ENCODE measurements at places on chromosomes 2 and 18.

DNA sequence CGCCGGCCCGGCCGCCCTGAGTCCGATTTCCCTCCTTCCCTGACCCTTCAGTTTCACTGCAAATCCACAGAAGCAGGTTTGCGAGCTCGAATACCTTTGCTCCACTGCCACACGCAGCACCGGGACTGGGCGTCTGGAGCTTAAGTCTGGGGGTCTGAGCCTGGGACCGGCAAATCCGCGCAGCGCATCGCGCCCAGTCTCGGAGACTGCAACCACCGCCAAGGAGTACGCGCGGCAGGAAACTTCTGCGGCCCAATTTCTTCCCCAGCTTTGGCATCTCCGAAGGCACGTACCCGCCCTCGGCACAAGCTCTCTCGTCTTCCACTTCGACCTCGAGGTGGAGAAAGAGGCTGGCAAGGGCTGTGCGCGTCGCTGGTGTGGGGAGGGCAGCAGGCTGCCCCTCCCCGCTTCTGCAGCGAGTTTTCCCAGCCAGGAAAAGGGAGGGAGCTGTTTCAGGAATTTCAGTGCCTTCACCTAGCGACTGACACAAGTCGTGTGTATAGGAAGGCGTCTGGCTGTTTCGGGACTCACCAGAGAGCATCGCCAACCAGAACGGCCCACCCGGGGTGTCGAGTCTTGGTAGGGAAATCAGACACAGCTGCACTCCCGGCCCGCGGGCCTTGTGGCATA is 4.6 kb downstream of the SIX2 start:
- DNase-seq: no peak

DNA sequence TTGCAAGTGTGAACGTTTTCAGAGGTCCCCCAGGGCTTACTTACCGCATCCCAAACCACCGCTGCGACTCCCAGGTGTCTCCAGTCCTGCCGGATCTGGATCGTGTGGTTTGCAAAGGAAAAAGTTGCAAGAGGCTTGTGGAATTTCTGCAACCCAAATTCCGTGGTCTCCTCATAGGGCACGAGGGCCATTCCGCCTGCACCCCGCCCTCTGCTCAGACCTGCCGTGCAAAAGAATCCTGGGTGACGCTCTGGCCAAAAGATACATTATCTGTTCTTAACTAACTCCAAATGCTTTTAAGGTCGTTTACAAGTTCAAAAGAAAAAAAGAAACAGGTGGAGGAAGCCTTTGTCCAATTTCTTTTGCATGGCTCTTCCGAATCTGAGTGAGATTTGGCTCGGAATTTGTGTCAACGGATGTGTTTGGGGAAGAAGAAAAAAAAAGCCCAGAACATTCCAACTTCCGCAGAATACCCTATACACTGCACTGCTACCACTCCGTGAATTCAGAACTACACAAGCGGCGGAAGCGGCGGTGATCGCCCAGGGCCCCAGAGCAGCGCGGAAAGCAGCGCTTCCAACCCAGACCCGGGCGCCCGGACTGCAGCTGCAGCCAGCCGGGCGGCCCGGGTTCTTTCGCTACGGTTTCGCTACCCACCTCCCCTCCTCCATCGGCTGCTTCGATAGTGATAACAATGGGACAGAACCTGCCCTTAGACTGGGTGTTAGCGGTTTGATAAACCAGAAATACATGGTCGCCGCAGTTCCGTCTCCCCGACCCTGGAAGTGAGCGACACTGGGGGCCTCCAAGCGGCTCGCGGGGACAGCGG is 795 bp downstream of the METTL21A start:
- DNase-seq: peak; percentile 66

GRCh38 chr2:13030606-13031005 is 313.9 kb downstream of the TRIB2 start:
- no peak for DNase-seq

- no peak for DNase-seq
Measured at GRCh38 chr2:163637871-163638270, 97.9 kb downstream of the FIGN start.

DNA sequence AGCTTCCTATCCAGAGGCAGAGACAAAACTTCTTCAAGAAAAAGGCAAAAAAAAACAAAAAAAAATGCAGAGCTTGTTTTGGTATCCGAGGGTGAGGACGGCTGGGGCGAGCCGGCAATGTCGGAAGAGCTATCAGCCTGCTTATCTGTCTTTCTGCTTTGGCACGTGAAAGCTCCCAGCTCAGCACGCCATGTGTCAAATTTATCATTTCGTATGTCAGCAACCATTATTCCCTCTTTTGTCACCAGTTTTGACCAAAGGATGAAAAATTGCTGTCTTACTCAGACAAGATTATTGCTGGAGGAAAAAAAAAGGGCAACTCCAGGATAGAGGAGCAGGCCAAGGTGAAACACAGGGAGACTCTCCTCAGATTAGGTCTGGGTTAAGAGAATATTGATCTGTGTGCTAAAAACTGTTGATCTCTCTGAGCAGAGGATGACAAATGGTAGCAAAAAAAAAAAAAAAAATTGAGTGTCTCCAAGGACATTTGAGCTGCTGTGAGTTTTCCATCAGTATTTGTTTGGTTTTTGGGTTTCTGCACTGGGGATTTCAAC is 532.0 kb upstream of the POU3F3 start:
- no peak for DNase-seq

- DNase-seq: peak; percentile 57
Measured at GRCh38 chr2:55771612-55772011, 78.0 kb upstream of the PNPT1 start.

GRCh38 chr2:28403370-28403956 is 10.8 kb downstream of the FOSL2 start:
- no peak for DNase-seq

DNA sequence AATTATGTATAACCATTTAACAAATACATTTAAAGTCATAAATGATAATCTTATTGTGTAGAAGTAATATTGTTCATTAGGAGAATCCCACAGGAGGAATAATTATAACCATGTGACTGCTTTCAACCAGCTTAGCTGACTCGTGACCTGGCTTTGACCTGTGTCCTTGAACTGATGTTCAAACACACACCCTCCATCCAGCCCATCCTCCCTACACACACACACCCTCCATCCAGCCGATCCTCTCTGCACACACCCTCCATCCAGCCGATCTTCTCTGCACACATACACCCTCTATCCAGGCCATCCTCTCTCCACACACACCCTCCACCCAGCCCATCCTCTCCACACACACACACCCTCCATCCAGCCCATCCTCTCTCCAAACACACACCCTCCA is 83.5 kb downstream of the EIPR1 start:
- no peak for DNase-seq

GRCh38 chr18:78778651-78779050 is 201.0 kb upstream of the SALL3 start:
- no peak for DNase-seq

GRCh38 chr2:172582656-172583055 is 26.8 kb downstream of the PDK1 start:
- DNase-seq: no peak

GRCh38 chr2:170227951-170228350 is 50.0 kb downstream of the MYO3B start:
- no peak for DNase-seq

DNA sequence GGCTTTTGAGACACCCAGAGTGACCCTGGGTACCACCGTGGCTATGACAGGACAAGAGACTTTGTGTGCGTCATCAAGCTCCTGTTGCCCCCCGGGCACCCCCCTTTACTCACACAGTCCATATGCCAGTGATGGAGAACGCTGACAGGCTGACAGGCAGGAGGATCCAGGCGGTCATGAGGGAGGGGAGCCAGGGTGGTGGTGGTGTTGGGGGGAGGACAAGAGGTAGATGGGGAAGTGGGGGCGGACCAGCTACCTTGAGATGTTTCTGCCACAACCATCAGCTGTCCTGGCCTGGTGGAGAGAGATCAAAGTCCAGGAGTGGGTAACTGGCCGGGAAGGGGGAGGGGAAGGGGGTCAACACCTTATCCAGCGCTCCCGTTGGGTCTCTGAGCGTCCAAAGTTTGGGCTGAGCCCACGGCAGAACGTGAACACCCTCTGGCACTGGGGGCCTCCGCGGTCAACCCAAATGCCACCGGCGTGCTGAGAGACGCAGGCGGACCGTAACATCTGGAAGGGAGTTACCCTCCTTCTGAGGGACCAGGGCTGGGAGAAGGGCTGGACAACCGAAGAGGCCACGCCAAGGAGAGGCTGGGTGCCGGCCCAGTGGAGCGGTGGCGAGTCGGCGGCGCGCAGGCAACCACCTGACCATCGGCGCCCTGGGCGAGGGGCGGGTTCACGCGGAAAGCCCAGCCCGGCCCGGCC is 575 bp downstream of the TMEM150A start:
- peak; percentile 16 for DNase-seq

DNA sequence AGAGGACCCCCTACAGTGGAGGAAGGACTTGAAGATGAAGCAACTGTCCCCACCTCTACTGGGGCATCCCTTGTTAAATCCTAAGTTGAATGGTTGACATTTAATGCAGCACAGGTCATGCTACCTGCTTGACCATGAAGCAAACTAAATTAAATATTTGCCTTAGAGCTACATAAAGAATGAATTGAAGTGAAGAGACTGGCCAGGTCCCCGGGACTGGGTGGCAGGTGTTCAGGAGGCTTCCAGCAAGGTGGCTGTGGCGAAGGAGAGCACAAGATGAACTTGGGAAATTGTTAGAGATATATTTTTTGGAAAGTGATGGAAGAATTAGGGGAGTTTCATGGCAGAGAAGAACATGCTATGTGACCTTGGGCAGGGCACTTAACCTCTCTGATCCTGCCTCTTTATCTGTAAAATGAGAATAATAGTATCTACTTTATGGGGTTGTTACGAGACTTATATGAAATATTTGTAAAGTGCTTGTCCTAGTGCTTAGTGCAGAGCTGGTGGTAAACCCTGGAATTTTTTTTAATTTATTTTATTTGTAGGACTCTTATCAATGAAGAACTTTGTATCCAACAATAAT is 37.3 kb downstream of the EFR3B start:
- no peak for DNase-seq

DNA sequence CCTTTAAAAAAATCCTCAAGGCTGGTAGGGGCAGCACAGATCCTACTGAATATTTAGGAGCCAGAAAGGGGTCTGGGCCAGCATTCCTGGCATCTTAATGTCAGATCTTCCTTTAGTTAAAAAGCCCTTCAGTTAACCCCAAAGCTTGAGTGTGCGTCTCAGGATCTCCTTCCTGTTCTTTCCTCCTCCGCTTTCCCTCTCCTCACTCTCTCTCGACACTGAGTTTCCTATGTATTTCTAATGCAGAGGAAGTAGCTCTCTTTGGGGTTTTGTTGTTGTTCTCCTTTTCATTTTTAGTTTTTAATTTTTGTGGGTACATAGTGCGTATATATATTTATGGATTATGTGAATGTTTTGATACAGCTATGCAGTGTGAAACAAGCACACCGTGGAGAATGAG is 109.9 kb upstream of the COPS8 start:
- DNase-seq: no peak

DNA sequence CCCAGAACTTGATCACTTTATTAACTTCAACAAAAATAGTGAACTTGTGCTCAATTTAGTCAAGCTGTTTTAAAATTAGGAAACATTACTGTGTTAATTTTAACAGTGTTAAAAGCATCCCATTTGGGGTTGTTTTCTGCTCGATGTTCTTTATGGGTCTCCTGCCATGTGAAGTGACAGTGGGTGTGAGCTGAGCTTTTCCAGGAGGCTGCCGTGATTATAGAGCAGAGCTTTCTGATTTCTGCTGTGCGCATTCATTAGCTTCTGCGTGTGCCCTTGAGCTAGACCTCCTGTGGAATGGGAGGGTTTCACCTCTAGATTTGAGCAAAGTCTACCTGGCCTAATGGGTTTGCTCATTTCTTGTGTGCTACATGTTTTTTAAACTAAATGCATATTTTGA is 121.5 kb downstream of the WDSUB1 start:
- DNase-seq: no peak

- DNase-seq: peak; percentile 61
Measured at GRCh38 chr18:9209279-9209678, 72.7 kb downstream of the ANKRD12 start.

- DNase-seq: peak; percentile 74
Measured at GRCh38 chr2:67215214-67216055, 181.7 kb upstream of the ETAA1 start.

GRCh38 chr18:77754475-77755044 is 504.9 kb downstream of the GALR1 start:
- no peak for DNase-seq

DNA sequence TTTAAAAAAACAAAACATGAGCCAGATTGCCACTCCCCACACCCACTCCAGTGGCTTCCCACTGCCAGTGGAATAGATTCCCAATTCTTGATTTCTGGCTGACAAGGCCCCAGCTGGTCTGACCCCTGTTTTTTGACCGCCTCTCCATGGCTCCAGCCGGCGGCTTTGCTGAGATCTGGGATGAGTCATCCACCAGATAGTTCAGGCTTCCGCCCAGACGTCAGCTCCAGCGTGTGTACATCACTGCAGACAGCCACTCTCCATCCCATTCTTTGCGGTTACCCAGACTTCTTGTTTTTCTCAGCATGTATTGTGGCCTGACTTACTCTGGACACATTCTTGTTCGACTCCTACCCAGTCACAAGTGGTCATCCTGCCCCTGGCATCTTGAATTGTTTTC is 227.9 kb downstream of the GBX2 start:
- peak; percentile 96 for DNase-seq

DNA sequence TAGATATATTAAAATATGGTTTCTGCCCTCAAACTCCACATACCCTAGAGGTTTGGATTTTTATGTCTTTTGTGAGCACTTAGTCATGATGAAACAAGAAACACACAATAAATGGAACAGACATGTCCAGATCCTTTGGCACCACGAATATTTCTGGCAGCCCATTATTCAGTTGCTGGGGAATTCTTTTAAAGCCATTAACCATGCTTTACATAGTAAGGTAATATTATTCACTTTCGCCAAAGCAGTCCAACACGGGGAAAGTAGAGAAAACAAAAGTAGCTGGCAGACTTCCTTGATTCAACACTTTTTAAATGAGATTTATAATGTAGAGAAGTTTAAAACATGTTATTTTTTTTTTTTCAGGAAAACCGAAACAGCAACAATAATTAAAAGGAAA is 235.4 kb downstream of the PIEZO2 start:
- DNase-seq: peak; percentile 82

- DNase-seq: no peak
Measured at GRCh38 chr2:111037128-111037527, 83.6 kb upstream of the BCL2L11 start.

DNA sequence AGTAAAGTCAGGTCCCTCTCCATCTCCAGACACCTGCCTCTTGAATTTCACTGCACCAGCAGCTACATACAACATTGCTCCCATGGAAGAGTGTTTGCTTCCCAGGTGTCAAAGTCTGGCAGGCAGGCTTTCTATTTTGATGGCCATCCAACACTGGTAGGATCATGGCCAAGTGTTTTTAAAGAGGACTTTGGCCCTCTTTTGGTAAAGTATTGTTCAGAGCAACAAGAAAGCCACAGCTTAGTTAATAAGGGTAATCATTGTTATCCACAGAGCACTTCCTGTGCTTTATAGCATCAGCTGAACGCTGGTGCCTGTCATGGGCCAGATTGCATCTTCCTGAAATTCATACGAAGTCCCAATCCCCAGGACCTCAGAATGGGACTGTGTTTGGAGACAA is 133.2 kb downstream of the NCK2 start:
- DNase-seq: no peak

DNA sequence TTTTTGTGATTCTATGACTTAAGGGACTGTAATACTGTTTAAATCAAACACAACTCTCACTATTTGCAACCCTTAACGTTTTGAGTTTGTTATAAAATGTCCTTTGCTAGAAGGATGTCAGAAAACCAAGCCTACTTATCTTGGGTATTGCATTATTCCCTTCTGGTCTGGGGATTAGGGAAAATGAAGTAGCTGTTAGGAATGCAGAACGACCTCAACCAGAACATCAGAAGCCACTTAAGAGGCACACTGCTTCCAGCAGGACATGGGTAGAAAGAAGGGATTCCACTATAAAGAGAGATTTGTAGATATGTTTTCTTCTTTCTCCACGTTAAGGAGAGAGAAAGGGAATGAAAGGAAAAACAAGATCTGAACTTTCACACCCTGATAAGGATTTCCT is 101.2 kb downstream of the SETBP1 start:
- DNase-seq: peak; percentile 86
